SK-N-SH (cell line): ENCODE measurements at places on chromosomes 7 and 10.

DNA sequence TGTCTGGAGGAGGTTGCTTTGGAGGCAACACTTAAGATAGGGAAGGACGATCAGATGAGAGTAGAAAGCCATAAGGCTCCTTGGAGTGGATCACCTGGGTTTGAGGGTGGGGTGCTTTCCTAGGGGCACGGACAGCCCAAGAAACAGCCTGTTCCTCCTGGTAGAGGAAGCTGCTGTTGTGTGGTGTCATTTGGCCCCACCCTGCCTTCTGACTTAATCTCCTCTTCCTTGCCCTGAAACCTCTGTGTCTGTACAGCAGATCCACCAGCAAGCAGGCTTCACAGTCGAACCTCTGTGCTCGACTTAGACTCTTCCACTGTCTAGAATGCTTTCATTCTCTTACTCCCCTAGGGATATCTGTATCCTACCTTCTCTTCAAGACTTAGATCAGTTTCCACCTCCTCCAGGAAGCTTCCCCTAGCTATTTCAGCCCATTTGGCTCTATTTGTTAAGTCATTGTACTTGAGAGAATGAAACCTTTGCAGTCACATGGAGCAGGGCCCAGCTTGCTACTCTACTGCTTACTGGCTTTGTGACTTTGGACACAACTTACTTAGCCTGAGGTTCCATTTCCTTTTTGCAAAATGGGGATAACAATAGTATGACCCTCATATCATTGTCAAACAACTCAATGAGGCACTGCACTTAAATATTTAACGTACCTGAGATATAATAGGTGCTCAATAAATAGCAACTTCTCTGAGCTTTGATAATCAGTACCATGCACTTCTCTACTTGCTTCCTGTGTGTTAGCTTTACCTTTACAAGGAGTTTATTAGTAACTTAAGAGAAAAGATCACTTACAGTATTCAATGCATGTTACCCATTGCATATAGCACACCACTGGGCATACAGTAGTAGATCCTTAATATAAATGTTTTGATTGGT lies 5.0 kb downstream of the MXI1 start:
- no peaks in the 10 kb centered on the region for H3K27me3 ChIP-seq
- no peaks in the 10 kb centered on the region for H3K36me3 ChIP-seq
- peak overlapping the region; percentile 92; the same call in 1 of the 2 replicates for H3K27ac ChIP-seq
- H3K4me1 ChIP-seq: peaks cover 10% of the 10 kb centered on the region

DNA sequence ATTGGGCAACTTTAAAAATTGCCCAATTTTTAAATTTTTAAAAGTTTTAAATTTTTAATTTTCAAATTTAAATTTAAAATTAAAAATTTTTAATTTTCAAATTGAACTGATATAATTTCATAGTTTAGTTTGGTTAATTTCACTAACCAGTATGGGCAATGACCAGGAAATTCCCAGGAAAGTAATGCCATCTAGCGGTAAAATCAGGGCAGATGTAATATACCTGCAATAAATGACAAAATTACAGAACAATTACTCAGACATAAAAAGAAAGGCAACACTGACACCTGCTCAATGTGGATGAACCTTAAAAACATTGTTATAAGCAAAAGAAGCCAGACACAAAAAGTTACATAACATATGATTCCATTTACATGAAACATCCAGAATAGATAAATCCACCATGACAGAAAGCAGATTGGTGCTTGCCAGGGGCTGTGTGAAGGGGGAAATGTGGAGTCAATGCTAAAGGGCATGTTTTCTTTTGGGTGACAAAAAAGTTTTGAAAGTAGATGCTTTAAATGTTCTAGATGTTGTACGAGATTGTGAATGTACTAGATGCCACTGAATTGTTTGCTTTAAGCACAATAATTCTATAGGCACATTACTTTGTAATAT lies 28.6 kb upstream of the SLC16A12 start:
- H3K27me3 ChIP-seq: no peaks in the 10 kb centered on the region
- no peaks in the 10 kb centered on the region for H3K36me3 ChIP-seq
- H3K4me1 ChIP-seq: no peaks in the 10 kb centered on the region
- H3K27ac ChIP-seq: no peak overlapping the region
- no peak overlapping the region for H3K4me3 ChIP-seq

DNA sequence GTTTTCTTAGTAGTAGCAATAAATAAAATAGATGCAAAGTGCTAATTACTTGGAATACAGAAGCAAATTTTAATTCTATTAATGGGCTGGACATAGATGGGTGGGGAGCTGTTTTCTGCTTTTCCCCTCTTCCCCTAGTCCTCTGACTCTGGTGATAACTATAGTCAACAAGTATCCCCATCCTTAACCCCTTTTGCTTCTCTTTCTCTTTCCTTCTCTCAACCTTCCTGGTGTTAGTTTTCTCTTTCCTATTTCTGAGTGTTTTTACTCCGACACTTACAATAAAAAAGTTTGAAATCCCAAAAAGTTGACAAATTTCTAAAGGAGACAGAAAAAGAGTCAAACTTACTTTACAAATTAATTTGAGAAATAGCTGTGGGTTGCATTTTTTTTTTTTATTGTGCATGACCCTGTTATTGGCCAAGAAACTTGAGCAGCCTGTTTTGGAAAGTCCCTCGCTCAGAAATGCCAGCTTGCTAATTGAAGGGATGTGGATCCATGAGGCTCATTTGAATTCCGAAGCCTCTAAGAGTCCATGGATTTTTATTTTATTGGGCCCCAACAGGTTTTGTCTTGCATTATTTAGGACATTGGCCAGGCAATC lies 2.4 kb downstream of the FAS start:
- H3K36me3 ChIP-seq: no peaks in the 10 kb centered on the region
- H3K27ac ChIP-seq: peak overlapping the region; percentile 11; the same call in 1 of the 2 replicates
- H3K27me3 ChIP-seq: no peaks in the 10 kb centered on the region

DNA sequence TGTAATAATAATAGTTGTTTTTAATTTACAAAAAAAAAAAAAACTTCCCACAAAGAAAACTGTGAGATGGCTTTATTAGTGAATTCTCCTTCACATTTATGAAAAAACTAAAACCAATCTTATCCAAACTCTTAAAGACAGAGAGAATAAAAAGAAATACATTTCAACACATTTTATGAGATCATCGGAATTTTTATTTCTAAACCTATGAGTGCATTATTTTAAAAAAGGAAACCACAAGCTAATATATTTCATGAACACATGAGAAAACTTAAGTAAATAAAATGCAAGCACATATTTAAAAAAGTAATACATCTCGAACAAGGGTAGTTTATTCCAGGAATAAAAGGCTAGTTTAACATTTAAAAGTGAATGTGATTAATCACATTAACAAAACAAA lies 31.5 kb downstream of the C7orf25 start:
- no peak for DNase-seq
- H3K36me3 ChIP-seq: no peaks in the 10 kb centered on the region
- peaks cover 9% of the 10 kb centered on the region; the same call in 1 of the 2 replicates for H3K27me3 ChIP-seq
- H3K4me3 ChIP-seq: no peak overlapping the region
- no peaks in the 10 kb centered on the region for H3K4me1 ChIP-seq

GRCh38 chr7:116577320-116577871 lies 52.6 kb downstream of the CAV1 start:
- DNase-seq: no peak
- no peak overlapping the region for H3K4me3 ChIP-seq
- peak overlapping the region; percentile 99 for H3K27ac ChIP-seq
- H3K27me3 ChIP-seq: no peaks in the 10 kb centered on the region
- H3K4me1 ChIP-seq: peaks cover 55% of the 10 kb centered on the region

DNA sequence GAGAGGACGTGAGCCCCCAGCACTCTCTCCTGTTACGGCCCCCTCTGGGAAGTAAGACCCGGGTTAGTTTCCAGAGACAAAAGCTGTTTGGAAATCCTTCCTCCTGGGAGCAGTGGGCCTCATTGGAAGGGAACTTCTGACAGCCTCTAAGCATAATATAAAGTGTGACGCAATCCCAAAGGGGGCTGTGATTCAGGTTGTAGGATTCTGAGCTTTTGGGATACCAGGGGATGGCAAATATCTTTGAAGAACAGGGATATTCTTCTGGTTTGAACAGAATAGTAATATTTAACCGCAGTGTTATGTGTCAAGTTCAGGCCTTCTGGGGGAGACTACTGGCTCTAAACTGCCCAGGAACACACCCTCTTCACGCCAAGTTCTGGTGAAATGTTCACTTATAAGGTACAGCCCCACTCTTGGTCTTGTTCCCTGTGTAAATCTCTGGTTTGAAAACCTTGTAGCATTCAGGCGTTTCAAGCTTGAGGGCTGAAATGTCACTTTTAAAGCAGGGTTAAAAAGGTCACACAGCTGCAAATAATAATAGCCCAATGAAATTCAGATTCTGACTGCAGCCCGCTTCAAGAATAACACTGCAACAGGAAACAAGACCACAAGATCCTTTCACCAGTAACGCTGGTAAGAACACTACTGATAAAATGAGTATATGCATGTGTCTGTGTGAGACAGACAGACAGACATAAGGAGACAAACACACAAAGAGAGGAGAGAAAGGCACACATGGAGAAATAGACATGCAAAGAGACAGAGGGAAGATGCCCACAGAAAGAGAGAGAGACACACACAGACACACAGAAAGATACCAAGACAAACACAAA lies 69.0 kb downstream of the CREB5 start:
- no peaks in the 10 kb centered on the region for H3K27me3 ChIP-seq
- peaks cover 19% of the 10 kb centered on the region; the same call in 1 of the 2 replicates for H3K4me1 ChIP-seq
- DNase-seq: no peak
- H3K36me3 ChIP-seq: no peaks in the 10 kb centered on the region
- H3K4me3 ChIP-seq: no peak overlapping the region
- no peak overlapping the region for H3K27ac ChIP-seq

DNA sequence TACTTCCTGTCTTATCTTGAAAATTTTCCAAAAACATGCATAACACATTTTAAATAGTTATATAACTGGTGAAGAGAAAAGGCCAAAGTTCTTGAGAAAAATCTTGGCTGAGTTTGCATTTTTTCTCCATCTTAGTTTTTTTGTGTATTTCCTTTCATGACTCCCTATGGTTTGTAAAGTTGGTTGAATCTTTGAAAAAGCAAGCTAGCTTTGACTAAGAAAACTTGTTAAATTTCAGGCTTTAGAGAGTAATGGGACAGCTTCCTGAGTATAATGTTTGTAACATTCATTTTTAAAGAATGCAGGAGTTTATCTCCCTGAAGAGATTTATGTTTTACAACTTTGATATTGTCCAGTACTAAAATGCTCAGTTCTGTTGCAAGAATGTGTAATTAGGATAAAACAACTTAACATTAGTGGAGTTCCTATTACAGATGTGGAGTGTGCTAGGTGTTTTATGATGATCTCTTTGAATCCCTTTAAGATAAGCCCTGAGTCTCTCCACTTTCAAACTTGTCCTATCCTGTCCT lies 11.1 kb upstream of the HERPUD2 start:
- peak overlapping the region; percentile 29; the same call in 1 of the 2 replicates for H3K27ac ChIP-seq
- H3K4me1 ChIP-seq: peaks cover 3% of the 10 kb centered on the region
- no peak overlapping the region for H3K4me3 ChIP-seq
- no peaks in the 10 kb centered on the region for H3K36me3 ChIP-seq
- DNase-seq: no peak

- DNase-seq: no peak
- H3K27me3 ChIP-seq: no peaks in the 10 kb centered on the region
- no peak overlapping the region for H3K4me3 ChIP-seq
Measured at GRCh38 chr10:92327445-92328433, 36.8 kb downstream of the MARCHF5 start.

- no peaks in the 10 kb centered on the region for H3K27me3 ChIP-seq
- no peak overlapping the region for H3K4me3 ChIP-seq
- no peaks in the 10 kb centered on the region for H3K4me1 ChIP-seq
- no peaks in the 10 kb centered on the region for H3K36me3 ChIP-seq
- no peak for DNase-seq
Measured at GRCh38 chr10:53357587-53357986, 585.0 kb upstream of the MBL2 start.

DNA sequence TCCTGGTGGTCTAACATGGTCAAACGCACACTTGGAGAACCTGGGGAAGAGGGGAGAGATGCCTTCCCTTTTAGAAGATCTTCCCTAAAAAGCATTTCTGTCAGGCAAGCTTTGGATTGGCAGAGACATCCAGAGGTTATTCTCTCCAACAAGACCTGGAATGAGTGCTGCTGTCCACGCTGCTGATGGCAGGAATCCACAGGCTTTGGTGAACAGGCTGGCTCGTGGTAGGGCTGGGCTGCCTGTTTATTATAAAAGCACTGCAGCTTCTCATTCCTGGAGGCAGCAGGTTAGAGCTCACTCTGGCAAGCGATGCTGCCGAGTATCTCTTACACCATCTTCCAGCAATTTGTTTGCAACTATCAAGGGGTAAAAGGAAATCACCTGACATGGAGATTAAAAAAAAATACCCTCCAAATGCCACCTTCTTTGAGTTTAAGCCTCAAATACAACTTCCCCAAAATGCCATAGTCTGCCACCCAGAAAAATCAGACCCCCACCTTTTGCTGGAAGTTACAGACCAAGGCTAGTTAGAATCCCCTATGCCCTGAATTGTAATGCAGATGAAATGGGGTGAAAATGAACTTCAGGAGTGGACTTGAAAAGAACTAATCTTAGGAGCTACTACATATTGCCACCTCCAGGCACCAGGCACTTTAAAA lies 152.1 kb upstream of the KMT2E start:
- H3K27me3 ChIP-seq: peaks cover 57% of the 10 kb centered on the region
- no peak overlapping the region for H3K4me3 ChIP-seq
- no peak overlapping the region for H3K27ac ChIP-seq
- peaks cover 4% of the 10 kb centered on the region; the same call in 1 of the 2 replicates for H3K4me1 ChIP-seq
- no peaks in the 10 kb centered on the region for H3K36me3 ChIP-seq
- no peak for DNase-seq

DNA sequence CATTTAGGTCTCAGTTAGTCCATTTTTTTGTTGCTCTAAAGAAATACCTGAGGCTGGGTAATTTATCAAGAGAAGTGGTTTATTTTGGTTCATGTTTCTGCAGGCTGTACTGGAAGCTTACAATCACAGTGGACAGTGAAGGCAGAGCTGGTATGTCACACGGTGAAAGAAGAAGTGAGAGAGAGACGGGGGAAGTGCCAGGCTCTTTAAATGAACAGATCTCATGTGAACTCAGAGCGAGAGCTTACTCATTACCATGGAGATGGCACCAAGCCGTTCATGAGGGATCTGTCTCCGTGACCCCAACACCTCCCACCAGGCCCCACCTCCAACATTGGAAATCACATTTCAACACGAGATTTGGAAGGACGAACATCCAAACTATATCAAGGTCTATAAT lies 18.9 kb upstream of the PNLIPRP3 start:
- no peak for DNase-seq
- H3K27ac ChIP-seq: no peak overlapping the region
- H3K27me3 ChIP-seq: no peaks in the 10 kb centered on the region
- H3K4me3 ChIP-seq: no peak overlapping the region

GRCh38 chr7:50397320-50397970 lies 52.7 kb downstream of the FIGNL1 start:
- no peak overlapping the region for H3K27ac ChIP-seq
- DNase-seq: no peak
- H3K36me3 ChIP-seq: no peaks in the 10 kb centered on the region
- H3K4me3 ChIP-seq: no peak overlapping the region
